Stimulated activated CD4-positive, alpha-beta T cell treated with anti-CD3 and anti-CD28 coated beads, Interleukin-1b, Interleukin-23, amount 100 ng/mL, for 4 hours (primary cell): ENCODE measurements at places on chromosomes 3 and 15.

GRCh38 chr15:59685737-59686297 is 3.3 kb downstream of the BNIP2 start:
- no peak for DNase-seq

GRCh38 chr15:27170851-27171250 is 199.9 kb downstream of the GABRG3 start:
- no peak for DNase-seq

DNA sequence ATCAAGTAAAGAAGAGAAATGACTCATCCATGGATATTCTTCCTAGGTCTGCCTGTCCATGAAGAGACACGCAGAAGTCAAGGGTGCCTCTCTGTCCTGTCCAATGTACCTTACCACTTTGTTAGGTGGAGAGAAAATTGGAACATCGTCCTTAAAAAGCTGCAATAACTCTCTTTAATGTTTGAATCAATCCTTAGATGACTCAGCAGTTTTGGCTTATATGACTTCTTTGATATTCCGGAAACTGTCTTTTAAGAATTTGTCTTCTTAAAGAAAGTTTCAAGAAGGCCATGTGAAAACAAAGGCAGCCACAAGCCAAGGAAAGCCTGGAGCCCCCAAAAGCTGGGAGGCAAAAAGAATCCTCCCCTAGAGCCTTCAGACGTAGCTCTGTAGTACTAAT is 49.2 kb downstream of the MRPL3 start:
- no peak for DNase-seq

DNA sequence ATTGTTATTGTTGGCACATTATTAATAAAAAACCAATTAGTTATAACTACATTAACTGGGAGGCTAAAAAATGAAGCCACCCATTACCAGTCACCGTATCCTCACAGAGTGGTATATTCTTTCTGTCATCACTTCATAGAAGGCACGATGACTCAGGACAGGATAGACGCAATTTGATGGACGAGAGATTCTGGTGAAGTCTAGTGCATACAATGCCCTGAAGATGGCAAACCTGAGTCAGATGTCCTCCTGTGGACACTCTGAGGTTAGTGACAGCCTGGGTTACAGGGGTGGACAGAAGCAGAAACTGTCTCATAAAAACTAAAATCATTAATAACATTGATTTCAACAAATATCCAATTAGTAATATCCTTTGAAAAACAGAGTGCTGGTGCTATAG is 150.3 kb downstream of the SLC9A9 start:
- no peak for DNase-seq

- DNase-seq: no peak
Observed at GRCh38 chr3:126422571-126423091, 27.9 kb downstream of the CFAP100 start.

DNA sequence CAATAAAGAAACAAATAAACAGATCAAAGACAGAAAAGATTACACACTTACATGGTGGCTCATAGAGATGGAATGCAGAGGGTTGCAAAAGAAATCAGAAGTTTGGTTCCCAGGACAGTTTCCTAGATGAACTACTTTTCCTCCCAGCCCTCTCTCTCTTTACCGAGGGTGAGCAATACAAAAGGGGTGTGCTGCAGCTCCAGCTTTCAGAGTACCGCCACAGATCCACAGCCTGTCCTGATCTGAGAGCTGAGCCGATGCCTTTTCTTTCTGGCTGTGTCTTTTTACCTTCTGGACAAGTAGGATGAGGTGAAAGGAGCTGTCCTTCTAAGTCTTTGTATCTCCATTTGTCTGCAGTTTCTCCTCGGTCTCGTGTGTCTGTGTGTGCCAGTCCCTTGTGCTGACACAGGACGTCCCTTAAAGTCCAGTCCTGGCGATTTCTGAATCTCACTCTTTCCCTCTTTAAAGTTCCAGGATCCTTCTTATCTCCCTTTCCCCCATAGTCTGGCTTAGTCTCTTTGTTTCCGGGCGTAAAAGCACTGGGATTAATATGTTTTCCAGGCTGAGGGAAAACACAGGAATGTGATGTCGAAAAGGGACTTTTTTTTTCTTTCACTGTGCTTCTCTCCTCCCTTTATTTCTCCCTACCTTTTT is 540 bp downstream of the CCDC80 start:
- no peak for DNase-seq

DNA sequence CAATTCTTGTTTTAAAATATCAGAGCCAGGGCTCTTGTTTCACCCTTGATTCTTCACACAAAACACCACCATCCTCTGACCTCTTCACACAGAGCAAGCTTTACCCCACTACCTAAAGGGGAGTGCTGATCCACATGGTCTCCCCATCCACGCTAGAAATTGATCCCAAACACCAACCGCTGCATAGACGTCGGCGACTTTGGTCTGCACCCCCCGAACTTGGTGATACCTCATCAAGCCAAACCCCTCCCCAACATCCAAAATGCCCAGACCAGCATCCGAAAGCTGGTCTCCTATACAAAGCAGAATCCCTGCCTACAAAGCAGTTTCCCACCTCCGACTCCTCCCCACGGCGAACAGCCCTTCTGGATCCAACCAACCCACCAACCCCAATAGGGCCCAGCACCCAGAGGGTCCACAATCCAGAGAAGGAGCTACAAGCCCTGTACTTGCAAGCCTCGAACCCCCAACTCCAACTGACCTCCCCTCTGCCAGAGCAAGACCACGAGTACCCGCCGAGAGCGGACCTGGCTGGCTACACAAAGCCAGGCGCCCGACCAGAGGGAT is 25.8 kb upstream of the MTHFS start:
- no peak for DNase-seq

GRCh38 chr15:82854554-82854953 is 45.1 kb downstream of the WHAMM start:
- DNase-seq: no peak

DNA sequence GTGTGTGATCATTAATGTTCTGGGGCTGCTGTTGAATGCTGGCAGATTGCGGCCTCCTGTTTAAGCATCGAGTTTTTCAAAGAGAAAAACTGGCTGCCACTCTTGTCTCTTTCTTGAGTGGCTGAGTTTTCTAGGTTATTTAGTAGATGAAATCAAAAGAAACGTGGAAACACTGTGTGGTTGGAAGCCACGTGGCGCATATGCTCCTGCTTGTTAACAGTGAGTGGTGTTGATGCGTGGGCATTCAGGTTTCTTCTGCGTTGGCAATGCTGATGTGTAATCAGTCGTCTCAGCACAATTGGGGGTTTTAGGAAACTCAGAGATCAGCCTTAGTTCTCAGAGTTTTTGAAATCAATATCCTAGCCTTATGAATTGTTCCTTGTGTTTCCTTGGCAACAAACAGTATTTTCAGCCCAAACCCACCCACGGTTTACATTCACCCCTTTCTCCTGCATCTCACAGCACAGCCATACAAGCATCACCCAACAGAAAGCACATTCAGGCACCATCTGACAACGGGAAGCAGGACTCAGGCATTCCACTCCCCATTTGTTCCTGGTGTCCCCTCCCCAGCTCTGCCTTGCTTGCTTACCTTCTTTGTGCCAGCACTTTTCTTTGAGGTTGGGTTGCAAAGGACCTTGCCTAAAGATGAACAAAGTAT is 74.7 kb downstream of the SEC22A start:
- DNase-seq: no peak

DNA sequence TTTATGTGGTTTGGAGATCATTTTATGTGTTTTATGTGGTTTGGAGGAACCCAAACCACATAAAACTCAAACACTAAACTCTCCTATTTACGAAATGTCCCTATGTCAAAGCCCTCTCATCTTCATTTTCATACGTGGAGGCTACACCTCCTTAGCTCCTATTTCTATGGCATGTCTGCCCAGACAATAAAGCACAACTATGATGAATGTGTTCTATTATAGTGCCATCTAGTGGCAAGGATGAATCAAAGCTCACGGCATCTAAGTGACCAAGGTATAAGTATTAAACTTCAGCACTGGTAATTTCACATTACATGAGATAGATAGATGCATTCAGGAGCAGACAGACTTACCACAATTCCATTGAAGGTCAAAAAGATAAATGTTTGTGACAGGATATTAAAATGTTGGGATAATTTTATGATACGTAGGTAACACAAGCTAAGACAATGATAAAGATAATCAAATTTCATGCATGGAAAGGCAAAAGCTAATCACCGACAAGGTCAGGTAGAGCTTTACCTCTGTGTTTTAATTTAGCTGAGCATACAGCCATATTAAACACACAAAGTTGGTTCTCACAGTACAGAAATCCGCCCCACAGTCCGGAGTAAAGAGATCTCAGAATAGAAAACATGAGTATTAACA is 130.6 kb upstream of the FHIT start:
- no peak for DNase-seq

DNA sequence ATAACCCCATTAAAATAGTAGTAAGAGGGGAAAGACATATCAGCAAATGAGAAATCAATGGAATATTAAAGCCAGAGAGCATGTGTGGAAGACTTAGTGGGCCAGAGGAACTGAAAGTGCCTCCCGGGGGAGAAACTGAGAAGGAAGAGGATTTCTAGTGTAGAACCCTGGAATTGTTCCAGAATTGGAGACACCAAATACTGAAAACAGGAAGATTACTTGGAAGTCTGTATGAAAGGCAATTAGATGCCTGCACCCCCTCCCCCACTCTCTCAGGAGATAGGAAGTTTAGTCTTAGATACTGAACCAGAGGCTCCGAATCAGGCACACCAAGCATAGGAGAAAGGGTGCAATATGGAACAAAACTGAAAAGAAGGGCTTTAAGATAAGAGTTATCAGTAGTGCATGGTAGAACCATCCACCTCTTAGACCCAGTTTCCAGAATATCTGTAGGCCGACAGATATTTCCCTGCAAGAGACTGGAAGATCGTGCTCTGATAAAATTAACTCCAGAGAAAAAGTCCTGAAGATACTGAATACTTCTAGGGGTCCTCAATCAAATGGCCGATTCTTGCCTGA is 32.4 kb downstream of the KLHL18 start:
- no peak for DNase-seq

DNA sequence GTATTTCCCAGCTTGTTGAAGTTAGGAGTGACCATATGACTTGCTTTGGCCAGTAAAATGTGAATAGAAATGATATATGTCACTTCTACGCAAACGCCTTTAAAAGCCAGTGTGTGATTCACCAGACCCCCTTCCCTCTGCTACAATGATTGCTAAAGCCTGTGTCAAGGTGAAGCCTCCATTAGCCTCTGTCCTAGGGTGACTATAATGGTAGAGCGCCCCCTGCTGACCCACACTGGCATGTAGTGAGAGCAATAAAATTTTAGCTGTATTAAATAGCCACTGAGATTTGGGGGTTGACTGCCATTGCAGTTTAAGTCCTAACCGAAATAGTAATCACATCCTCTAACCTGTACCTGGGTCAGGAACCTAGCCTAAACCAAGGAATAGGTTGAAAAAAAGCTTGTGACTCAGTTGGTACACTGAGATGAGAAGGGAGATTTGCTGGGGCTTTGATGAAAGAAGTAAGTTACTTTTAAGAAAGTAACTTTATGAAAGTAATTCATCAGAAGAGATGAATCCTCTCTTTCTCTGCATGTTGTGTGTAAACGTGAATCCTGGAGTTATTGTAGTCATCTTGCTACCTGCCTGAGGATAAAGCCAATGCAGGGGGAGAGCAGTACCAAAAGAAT is 52.6 kb downstream of the GTF2E1 start:
- peak; percentile 77 for DNase-seq

DNA sequence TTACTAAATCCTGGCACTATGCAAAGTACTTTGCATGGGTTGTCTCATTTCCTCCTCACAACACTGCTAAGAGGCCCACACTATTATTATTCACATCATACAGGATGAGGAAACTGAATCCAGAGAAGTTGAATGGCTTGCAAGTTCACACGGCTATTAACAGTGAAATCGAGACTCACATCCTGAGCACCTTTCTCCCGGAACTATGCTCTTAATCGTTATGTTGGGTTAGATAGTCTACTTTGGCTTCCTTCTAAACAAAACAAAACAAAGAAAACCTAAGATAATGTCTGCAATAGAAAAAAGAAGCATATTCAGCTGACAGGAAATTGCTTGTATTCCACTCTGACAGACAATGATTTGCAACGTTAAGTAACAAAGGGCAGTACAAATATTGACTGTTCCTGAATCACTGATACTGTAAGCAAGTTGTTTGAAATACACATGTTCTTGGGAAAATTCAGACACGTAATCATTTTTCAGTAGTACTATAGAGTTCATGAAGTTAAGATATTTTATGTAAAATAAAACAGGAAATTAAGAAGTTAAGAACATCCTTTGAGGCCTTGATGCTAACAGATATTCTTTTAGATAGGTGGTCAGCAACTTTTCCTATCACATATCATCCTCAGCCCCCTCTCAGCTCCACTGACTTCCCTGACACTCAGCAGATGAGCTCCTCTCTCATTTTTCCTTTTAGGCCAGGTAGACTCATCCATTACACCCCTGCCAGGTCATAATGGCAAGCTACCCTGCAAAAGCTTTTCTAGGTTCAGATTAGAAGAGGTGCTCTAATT is 40.7 kb downstream of the C2CD4B start:
- no peak for DNase-seq

DNA sequence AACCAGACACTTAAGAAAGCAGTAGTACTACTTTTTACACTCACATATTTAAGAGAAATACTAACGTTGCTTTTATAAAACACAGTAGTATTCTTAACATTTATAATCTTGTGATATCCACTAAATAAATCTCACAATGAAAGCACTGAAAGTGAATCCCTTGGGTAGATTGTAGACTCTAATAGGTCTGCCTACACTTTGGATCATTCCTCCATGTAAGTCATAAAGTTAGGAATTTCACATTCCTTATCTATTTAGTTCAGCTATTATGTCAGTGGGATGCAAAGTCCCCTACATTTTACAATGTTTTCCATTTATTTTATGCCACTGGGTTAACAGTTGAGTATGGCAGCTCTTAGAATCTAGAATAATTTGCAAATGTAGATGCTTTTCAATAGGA is 330.7 kb downstream of the LSAMP start:
- no peak for DNase-seq

DNA sequence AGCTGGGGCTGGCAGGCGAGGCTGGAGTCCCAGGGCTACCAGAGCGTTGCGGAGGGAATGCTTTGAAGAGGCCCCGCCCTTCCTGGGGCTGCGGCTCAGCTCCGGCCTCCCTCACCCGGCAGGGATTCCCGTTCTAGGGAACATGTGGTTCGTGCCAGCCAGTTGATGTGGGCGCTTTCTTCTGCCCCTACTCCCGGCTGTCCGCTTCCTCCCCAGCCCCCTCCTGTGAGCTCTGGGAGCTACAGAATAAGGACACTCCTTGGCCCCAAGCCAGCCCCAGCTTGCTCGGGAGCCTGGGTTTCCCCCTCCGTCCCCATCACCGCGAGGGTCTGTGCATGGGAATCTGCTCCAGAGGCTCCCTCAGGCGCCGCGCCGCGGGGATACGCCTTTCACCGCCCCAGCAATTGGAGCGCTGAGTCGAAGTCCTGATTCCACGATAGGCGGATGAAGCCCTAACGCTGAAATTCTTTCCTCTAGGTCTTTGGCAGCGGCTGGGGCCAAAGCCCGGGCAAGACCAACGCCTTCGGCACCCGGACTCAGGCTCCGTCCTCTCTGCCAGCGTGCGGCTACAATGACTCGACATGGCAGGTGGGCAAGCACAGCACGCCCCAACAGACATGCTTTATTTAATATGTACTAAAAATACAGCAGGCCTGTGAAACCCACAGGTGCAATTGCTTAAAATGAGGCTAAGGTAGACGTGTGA is 69.5 kb downstream of the KLF15 start:
- no peak for DNase-seq

GRCh38 chr3:193344486-193344885 is 34.1 kb downstream of the ATP13A5 start:
- no peak for DNase-seq
